ENCODE measurements at places on chromosomes 4 and X. TPM values are rescaled to one million over a fixed set of nuclear protein-coding genes. Genes with fewer than 3 reads are reported as not detected.

- DNase-seq = no peak
- H3K4me3 ChIP-seq = no peak overlapping the region
- no peaks in the 10 kb centered on the region for H3K27me3 ChIP-seq
- no peak overlapping the region for H3K27ac ChIP-seq
Observed at GRCh38 chr4:155799116-155799793, 40.4 kb downstream of the GUCY1B1 start.

GRCh38 chr4:127113844-127114362 lies 518.9 kb upstream of the INTU start:
- DNase-seq = no peak
- no peak overlapping the region for H3K27ac ChIP-seq
- H3K4me1 ChIP-seq = no peaks in the 10 kb centered on the region
- H3K27me3 ChIP-seq = no peaks in the 10 kb centered on the region
- no peak overlapping the region for H3K4me3 ChIP-seq

- no peak overlapping the region for H3K4me3 ChIP-seq
- H3K36me3 ChIP-seq = no peaks in the 10 kb centered on the region
- peaks cover 11% of the 10 kb centered on the region for H3K4me1 ChIP-seq
- H3K27ac ChIP-seq = no peak overlapping the region
Observed at GRCh38 chr4:7421356-7422150, 13.2 kb downstream of the PSAPL1 start.

DNA sequence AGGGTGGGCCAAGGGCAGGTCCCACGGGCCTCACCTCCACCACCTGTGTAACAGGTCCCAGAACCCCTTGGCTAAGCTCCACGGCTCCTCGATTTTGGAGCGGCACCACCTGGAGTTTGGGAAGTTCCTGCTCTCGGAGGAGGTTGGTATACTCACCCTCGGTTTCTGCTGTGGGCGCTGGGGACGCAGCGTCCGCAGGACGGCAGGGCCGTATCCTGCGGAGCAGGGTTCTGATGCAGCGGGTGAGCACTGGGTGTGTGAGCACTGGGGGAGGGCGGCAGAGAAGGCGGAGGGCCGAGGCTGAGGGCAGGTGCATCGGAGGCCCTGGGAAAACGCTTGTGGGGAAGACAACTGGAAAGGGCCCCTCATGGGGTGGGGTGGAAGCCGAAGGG lies 11.0 kb downstream of the ATP5ME start:
- H3K27ac ChIP-seq = peak overlapping the region; percentile 28
- H3K27me3 ChIP-seq = no peaks in the 10 kb centered on the region
- no peak for DNase-seq
- no peaks in the 10 kb centered on the region for H3K4me1 ChIP-seq
- H3K4me3 ChIP-seq = peak overlapping the region; percentile 53

The GRIA3 gene
- total RNA-seq = 2.8 TPM

The TRMT2B gene
- 18.7 TPM for total RNA-seq

- H3K36me3 ChIP-seq = no peaks in the 10 kb centered on the region
- peak; percentile 62 for DNase-seq
- H3K27me3 ChIP-seq = no peaks in the 10 kb centered on the region
- H3K27ac ChIP-seq = peak overlapping the region; percentile 10
Observed at GRCh38 chr4:82469791-82470345, 39.5 kb downstream of the ENOPH1 start.

GRCh38 chr4:19735012-19735411 lies 516.7 kb upstream of the SLIT2 start:
- H3K27ac ChIP-seq = no peak overlapping the region
- no peaks in the 10 kb centered on the region for H3K36me3 ChIP-seq
- H3K4me1 ChIP-seq = no peaks in the 10 kb centered on the region

DNA sequence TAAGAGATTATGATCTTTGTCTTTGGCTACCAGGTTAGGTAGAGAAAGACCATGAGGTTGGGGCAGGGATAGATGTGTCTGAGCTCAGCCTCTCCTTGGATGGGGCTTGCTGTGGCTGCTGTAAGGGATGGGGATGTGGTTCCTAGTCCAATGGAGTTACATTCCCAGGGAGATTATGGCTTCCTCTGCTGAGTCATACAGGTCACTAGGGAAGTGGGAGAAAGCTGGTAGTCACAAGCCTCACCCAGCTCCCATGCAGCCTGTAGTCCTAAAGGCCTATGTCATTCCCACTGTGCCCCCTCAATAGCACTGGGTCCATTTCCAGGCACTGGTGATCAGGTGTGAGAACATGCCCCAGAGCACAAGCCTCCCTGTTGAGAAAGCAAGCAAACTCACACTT lies 70.6 kb upstream of the CENPE start:
- no peak for DNase-seq
- H3K4me1 ChIP-seq = no peaks in the 10 kb centered on the region
- no peaks in the 10 kb centered on the region for H3K36me3 ChIP-seq
- no peaks in the 10 kb centered on the region for H3K27me3 ChIP-seq
- H3K4me3 ChIP-seq = no peak overlapping the region

The QRFPR gene
- 1.1 TPM for total RNA-seq

DNA sequence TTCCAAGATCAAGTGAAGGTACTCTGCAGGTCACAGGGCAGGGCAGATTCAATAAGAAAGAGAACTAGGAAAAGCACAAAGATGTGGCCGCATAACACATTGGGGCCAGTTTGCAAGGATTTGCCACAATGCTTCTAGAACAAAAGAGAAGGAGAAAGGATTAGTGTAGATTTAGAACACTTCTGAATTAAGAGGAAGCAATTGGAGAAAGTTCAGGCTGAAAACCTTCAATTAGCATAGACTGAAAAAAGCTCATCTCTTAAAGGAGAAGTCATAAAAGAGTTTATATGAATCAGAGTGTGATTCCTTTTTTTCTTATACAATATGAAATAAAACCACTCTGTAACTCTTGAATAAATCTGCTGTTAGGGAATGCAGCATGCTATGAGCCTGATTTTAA lies 215.6 kb upstream of the FAT1 start:
- no peak overlapping the region for H3K27ac ChIP-seq
- DNase-seq = no peak
- H3K4me3 ChIP-seq = no peak overlapping the region
